ENCODE measurements at places on chromosomes 2 and 18. TPM values are rescaled to one million over a fixed set of nuclear protein-coding genes. Genes with fewer than 3 reads are reported as not detected.

DNA sequence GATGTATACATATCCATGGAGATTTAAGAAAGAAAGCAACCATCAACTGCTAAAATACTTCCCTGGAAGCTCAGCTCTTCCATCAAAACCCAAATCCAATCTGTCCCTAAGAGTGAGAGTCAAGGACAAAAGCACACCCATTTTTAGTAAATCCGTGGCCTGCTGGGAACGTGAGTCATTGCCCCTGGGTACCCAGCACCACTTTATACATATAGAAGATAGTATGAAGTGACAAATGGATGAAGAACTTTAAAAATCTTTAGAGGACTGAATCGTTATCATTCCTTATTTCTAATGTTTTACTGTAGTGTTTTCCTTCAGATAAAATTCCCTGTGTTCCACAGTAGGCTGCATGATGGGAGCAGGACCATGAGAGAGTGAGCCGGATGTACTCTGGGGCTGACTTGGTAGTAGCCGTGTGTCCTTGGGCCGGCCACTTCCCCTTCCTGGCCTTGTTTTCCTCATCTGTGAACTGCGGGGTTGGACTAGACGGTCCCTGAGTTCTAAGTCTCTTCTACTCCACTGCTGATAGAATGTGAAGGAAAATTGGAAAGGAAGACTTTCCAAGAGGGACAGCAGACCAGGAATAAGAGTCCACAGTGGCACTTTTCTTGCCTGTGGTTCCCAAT is 28.5 kb upstream of the CEP68 start:
- H3K4me3 ChIP-seq: no peak overlapping the region
- DNase-seq: no peak
- H3K4me1 ChIP-seq: peaks cover 24% of the 10 kb centered on the region
- H3K36me3 ChIP-seq: peaks cover 5% of the 10 kb centered on the region

DNA sequence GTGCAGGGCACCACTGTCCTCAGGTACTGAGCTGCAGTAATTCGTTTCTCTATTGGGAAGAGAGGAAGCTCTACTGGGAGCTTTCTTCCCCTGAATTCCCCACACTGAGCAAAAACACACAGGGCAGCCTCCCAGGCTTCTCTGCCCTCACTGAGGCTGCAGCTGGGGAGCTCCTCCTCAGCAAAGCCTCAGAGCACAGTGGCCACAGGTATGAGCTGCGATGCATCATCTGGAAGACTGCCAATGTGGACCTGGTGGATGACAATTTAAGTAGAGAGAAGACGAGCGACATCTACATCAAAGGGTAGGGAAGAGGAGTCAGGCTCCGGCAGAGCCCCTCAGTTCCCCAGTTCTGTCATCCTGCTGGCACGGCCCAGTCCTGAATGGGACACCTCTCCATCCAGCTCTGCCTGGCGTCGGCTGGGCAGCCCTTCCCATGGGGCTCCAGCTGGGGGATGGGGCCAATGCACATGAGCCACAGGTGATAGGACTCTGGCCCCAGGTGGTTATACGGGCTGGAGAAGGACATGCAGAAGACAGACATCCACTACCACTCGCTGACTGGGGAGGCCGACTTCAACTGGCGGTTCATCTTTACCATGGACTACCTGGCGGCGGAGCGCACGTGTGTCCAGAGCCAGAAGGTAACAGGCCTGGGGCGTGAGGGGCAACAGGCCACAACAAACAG is 37.6 kb downstream of the LMAN2L start:
- H3K4me1 ChIP-seq: no peaks in the 10 kb centered on the region
- no peak overlapping the region for H3K4me3 ChIP-seq
- H3K27ac ChIP-seq: no peak overlapping the region
- H3K27me3 ChIP-seq: no peaks in the 10 kb centered on the region
- peaks cover 7% of the 10 kb centered on the region for H3K36me3 ChIP-seq

DNA sequence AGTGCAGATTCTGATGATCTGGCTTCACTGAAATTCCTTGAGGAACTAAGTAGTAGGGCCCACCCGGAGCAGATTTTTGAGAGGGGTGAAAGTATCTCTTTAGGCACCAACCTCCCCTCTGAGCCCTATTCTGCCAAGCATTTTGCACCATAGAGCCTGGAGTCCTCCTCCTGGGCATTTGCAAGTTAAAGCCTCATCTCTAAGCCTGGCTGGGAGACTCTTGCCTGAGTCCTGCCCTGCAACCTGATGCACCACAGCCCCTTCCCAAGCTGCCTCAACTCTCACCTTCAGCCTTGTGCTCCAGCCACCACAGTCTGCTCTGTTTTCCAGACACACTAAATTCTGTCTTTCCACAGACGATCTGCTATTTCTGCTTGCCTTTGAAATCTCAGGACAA is 79.6 kb upstream of the PKDCC start:
- no peak overlapping the region for H3K27ac ChIP-seq
- DNase-seq: no peak
- H3K36me3 ChIP-seq: no peaks in the 10 kb centered on the region
- H3K27me3 ChIP-seq: peaks cover 2% of the 10 kb centered on the region

- H3K36me3 ChIP-seq: no peaks in the 10 kb centered on the region
- no peak overlapping the region for H3K4me3 ChIP-seq
- no peaks in the 10 kb centered on the region for H3K27me3 ChIP-seq
- H3K4me1 ChIP-seq: no peaks in the 10 kb centered on the region
Observed at GRCh38 chr18:55381277-55381676, 206.7 kb downstream of the TCF4 start.

GRCh38 chr2:11286323-11286722 is 58.1 kb downstream of the ROCK2 start:
- peaks cover 39% of the 10 kb centered on the region for H3K36me3 ChIP-seq
- H3K4me3 ChIP-seq: no peak overlapping the region
- H3K27me3 ChIP-seq: no peaks in the 10 kb centered on the region
- DNase-seq: no peak
- no peaks in the 10 kb centered on the region for H3K4me1 ChIP-seq
- no peak overlapping the region for H3K27ac ChIP-seq

DNA sequence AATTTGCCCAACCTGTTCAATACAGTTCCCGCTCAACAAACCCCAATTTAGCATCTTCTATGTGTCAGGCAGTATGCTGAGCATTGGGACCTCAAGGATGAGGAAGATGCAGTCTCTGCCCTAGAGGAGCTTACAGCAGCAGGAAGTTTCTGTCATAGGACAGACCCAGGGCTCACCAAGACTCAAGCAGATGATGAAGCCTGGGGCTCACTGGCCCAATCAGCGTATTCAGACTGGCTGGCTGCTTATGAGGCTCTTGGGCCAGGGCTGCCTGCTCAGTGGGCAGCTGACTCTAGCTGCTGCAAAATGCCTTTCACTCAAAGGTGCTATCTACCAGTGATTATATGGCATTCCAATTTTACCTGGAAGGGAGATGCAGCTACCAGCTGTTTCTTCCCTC is 2.1 kb downstream of the FAM178B start:
- H3K4me3 ChIP-seq: no peak overlapping the region
- no peak for DNase-seq
- peaks cover 9% of the 10 kb centered on the region for H3K27me3 ChIP-seq
- H3K4me1 ChIP-seq: no peaks in the 10 kb centered on the region
- no peak overlapping the region for H3K27ac ChIP-seq
- H3K36me3 ChIP-seq: no peaks in the 10 kb centered on the region

DNA sequence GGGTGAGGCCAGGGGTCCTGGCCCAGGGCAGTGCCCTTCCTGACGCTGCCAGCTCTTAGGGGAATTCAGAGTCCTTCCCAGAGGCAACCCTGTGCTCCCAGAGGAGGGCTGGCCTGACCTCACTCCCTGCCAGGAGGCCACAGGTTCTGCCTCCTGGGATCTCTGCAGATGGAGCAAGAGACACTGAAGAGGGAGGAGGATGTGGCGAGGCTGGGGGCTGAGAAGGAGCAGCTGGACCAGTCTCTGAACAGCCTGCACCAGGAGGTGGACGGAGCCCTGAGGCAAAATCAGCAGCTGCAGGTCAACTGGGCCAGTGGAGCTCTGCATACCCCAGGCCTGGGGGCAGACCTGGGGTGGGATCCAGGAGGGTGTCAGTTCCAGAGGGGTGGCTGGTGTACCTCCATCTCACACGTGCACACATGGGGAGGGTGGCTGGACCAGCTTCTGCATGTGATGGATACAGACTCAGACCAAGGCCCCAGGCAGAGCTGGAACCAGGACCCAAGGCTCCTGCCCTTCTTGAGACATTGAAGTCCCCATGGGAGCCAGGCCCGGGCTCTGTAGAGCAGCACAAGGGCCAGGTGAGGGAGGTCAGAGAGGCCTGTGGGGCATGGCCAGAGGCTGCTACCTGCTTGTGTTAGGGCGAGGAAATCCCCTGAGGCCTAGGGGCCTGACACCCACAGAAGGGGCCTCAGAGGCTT is 9.7 kb upstream of the SNED1 start:
- H3K4me3 ChIP-seq: no peak overlapping the region
- H3K36me3 ChIP-seq: no peaks in the 10 kb centered on the region
- peak; percentile 21 for DNase-seq
- no peak overlapping the region for H3K27ac ChIP-seq
- no peaks in the 10 kb centered on the region for H3K27me3 ChIP-seq
- no peaks in the 10 kb centered on the region for H3K4me1 ChIP-seq

DNA sequence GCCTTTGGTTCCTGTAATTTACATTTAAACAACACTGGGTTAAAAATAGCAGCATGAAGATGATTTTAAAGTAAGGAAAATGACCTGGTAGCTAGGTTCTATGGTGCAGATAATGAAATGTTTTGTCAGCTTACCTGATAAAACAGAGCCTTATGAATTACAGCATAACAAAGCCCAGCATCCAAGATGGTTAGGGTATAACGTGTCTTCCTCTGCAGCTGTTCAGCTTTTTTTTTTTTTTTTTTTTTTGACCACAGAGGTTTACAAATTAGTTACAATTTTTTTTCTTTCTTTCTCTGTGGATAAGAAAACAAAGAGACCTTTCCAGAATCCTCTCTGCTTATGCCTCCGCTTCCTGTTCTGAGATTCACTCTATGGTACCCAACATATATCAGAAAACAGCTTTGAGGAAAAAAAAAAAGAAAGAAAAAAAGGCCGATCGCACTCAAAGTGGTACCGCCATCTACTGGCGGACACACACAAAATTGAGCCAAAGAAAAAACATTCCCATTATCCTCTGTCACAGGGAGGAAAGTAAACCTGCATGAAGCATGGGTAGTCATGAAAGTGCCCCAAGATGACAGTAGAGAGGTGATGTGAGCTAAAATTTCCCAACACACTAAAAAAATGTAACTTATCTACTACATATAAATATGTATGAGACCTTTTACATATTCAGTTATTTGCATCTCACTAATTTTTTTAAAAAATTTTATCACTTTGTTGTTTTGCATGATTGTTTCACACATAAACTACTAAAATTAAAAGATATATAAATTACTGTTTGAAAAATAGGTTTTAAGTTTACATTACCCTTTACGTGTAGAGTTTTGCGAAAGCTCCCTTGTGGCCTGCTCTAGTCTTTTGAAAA is at the start of gene SCN3A:
Gene SCN3A, minus strand, starts transcription at position 362 of the 871 bp plus-strand sequence. CDS start 27,656 bp downstream, outside the sequence.
- H3K27ac ChIP-seq: no peak within 1 kb of the TSS
- no peak for DNase-seq
- H3K36me3 ChIP-seq: no peaks in the 10 kb centered on the region
- H3K4me1 ChIP-seq: peaks cover 4% of the 10 kb centered on the region
- H3K4me3 ChIP-seq: peak within 1 kb of the TSS; percentile 17

- H3K4me1 ChIP-seq: peaks cover 3% of the 10 kb centered on the region
- H3K4me3 ChIP-seq: no peak overlapping the region
- no peak for DNase-seq
- no peak overlapping the region for H3K27ac ChIP-seq
- H3K36me3 ChIP-seq: peaks cover 26% of the 10 kb centered on the region
Observed at GRCh38 chr2:28312307-28313219, 80.1 kb upstream of the FOSL2 start.

The ST8SIA5 gene
- not detected for total RNA-seq

DNA sequence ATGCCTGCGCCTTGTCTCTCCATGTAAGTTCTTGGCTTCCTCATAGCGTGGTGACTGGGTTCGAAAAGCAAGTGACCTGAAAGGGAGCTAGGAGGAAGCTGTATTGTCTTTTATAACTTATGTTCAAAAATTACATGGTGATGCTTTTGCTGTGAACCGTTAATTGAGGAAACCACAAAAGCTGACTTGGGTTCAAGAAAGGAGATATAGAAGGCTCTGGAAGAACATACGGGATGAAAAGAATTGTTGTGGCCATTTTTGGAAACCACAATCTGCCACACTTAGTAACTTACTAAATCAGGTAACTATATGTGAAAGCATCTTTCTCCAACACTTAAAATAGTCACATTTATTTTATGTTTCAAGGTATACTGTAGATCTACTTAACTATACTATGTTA is 177.0 kb upstream of the RBMS1 start:
- H3K4me3 ChIP-seq: no peak overlapping the region
- H3K4me1 ChIP-seq: peaks cover 17% of the 10 kb centered on the region
- no peak for DNase-seq
- no peaks in the 10 kb centered on the region for H3K27me3 ChIP-seq
- peaks cover 2% of the 10 kb centered on the region for H3K36me3 ChIP-seq

- DNase-seq: no peak
- no peaks in the 10 kb centered on the region for H3K4me1 ChIP-seq
- no peaks in the 10 kb centered on the region for H3K36me3 ChIP-seq
Observed at GRCh38 chr2:81196383-81196851, 891.9 kb upstream of the LRRTM1 start.

The MFSD6 gene
- total RNA-seq: 51.3 TPM

The DNAJC5G gene
- total RNA-seq: not detected

DNA sequence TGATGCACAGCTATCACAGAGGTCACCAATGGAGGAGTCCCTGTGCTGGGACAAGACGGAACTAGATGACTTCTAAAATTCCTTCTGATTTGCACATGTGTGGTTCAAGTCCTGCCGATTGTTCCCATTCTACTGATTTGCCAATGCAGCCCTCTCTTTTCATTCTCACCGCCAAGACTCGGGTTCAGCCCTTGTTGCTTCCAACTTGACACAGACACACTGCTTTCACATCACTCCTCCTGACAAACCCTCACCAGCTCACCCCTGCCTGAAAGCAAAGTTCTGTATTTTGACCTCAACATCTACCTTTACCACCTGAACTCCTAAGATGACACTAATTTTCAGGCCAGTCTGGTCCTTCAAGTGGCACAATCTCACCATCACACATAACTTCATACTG is 25.5 kb downstream of the REEP1 start:
- no peak for DNase-seq
- peaks cover 12% of the 10 kb centered on the region for H3K27me3 ChIP-seq
- H3K36me3 ChIP-seq: no peaks in the 10 kb centered on the region
- no peaks in the 10 kb centered on the region for H3K4me1 ChIP-seq
- no peak overlapping the region for H3K4me3 ChIP-seq
